ENCODE measurements at places on chromosomes 16 and 17. TPM values are rescaled to one million over a fixed set of nuclear protein-coding genes. Genes with fewer than 3 reads are reported as not detected.

Gene PERCC1
- total RNA-seq = not detected

Gene NTN3
- total RNA-seq = 0.08 TPM

Gene KRTAP1-5
- total RNA-seq = not detected

Gene TRPV2
- 2.7 TPM for total RNA-seq

Gene TEX19
- not detected for total RNA-seq

Gene ABCC12
- not detected for total RNA-seq

Gene KRTAP4-6
- total RNA-seq = not detected

Gene CHST4
- 0.16 TPM for total RNA-seq

Gene KRT28
- total RNA-seq = not detected

Gene KRTAP2-2
- not detected for total RNA-seq

Gene NUPR1
- 64.4 TPM for total RNA-seq

Gene CHRNE
- 0.32 TPM for total RNA-seq

Gene PFAS
- total RNA-seq = 25.1 TPM

Gene WNT9B
- not detected for total RNA-seq

Gene ZNF778
- total RNA-seq = 5.3 TPM

Gene BCL6B
- 3.7 TPM for total RNA-seq

Gene ITGAD
- not detected for total RNA-seq

Gene MPP2
- 0.32 TPM for total RNA-seq

Gene CACNG5
- not detected for total RNA-seq

Gene PRCD
- total RNA-seq = 0.64 TPM

Gene CCL16
- total RNA-seq = not detected

Gene TSEN54
- total RNA-seq = 23.2 TPM

Gene PDE6G
- not detected for total RNA-seq

Gene OTOA
- 0.04 TPM for total RNA-seq

Gene C17orf50
- not detected for total RNA-seq

Gene RASD1
- 0.60 TPM for total RNA-seq

Gene PDIA2
- total RNA-seq = not detected

Gene C1QTNF8
- not detected for total RNA-seq

Gene NAGS
- total RNA-seq = 2.4 TPM

Gene DOK4
- total RNA-seq = 25.0 TPM

Gene MRC2
- total RNA-seq = 34.0 TPM

Gene SEPTIN12
- not detected for total RNA-seq

Gene TEKT5
- total RNA-seq = not detected

Gene C17orf67
- total RNA-seq = 0.52 TPM

Gene TP53TG3B
- not detected for total RNA-seq

Gene HBA2
- total RNA-seq = 8.2 TPM

Gene ADGRG3
- 0.84 TPM for total RNA-seq

Gene KRT24
- total RNA-seq = 10.0 TPM

Gene ARHGAP44
- 0.28 TPM for total RNA-seq

Gene SCNN1G
- total RNA-seq = 10.1 TPM

Gene CACNG1
- not detected for total RNA-seq

Gene KRT12
- total RNA-seq = not detected

Gene DRC3
- total RNA-seq = 0.56 TPM

Gene KIFC3
- 20.6 TPM for total RNA-seq

Gene RGS9
- 0.84 TPM for total RNA-seq

Gene HSD17B2
- total RNA-seq = 1.7 TPM
